NCI-H1105 treated with DMSO at 0.1 percent for 48 hours (cell line): ENCODE measurements at places on chromosomes 4 and X.

DNA sequence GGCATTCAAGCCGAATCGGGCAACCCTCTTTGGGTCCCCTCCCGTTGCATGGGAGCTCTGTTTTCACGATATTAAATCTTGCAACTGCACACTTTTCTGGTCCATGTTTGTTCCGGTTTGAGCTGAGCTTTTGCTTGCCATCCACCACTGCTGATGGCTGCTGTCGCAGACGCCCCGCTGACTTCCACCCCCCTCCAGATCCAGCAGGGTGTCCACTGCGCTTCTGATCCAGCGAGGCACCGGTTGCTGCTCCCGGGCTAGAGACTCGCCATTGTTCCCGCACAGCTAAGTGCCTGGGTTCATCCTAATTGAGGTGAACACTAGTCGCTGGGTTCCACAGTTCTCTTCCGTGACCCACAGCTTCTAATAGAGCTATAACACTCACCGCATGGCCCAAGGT, 13.3 kb downstream of the ACOX3 start:
- no peak for DNase-seq

- no peak for DNase-seq
These were observed 54.5 kb upstream of the MAMLD1 start for GRCh38 chrX:150308532-150309157.

DNA sequence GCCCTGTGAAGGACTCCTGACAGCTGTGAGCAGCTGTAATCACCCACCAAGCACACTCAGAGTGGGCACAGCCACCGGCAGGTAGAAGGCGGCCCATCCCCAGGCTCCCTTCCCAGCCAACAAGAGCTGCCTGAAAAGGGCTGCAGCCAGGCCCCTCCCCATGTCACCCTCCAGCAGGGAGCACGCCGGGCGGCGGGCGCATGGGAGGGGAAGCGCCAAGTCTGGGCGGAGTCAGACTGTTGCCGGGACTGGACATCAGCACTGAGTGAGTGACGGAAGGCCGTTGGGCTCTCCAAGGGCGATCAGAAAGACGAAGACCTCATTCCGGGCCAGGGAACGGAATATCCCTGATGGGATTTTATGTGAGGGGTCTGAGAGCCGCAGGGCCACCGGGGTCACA, 82.1 kb downstream of the PPP2R2C start:
- no peak for DNase-seq

- no peak for DNase-seq
These were observed 317.6 kb downstream of the DKK2 start for GRCh38 chr4:106718548-106718947.

DNA sequence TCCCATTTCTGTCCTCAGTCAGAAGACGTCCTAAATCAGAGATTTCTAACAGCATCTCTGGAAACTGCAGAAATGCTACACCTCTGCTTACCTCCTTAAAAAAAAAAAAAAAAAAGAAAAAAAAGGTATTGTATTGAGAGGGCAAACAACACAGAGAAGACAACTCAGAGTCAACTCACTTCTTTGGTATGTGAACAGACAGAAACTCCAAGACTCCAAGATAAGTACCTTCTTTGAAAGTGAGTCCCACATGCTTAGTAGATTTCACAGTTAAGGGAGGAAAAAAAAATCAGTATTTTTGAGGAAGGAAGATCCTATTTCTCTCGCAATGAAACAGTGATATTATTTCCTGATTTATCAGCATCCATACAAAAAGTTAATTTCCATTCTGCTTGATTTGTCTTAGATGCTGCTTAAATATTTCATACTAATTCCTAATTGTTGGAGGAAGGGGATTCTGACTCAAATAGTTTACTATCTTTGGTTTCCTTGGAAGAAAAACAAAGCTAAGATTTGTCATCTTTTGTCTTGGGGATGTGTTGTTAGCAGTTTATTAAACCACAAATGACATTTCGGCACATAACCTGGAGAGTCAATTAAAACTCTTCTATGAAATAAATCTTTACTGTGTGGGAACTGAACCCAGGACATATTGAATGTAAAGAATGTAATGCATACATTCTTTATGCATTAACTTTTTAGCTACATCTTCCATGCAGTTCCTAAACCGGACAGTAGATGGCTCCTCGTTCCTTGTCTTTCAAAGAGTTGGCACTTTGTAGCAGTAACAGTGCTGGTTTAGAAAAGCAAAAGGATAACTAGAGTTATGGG, 4.7 kb downstream of the RASGEF1B start:
- DNase-seq, result peak; percentile 54

DNA sequence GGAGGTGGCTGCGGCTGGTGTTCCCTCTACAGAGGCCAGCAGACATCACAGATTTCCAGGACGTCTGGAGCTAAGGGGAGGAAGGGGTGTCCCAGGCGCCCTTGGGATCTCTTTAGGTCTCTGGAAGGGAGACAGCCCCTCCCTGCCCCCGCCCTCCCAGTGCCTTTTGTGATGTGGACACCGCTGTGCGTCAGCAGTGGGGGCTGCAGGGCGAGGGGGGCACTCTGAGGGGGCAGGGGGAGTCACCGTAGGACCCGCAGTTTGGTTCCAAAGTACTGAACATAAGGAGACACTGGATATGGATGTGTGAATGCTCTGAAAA, 25.6 kb upstream of the MXD4 start:
- no peak for DNase-seq

GRCh38 chr4:41437111-41437536, 100.8 kb upstream of the LIMCH1 start:
- no peak for DNase-seq

DNA sequence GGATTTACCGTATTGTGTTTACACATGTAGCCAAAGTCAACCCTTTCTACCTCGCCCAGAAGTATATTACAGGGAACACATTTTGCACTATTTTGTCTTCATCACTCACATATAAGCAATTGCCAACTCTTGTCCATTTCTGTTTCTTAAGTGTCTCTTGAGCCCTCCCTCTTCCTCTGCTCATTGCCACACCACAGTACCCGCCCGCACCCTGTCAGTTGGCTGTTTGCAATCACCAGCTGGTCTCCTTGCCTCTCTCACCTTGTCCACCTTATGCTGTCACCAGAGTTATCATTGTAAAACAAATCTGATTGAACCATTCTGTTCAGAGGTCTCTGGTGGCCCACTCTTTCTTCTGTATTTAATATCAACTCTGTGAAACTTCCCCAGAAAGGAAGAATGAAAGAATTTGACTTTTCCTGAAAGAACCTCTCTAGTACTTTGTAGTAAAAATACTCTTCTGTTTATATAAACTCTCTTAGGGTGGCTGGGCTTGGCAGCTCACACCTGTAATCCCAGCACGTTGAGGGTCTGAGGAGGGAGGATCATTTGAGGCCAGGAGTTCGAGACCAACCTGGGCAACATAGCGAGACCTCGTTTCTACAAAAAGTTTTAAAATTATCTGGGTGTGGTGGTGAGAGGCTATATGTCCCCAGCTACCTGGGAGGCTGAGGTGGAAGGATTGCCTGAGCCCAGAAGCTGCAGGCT, 50.2 kb downstream of the ING2 start:
- DNase-seq, result no peak

- DNase-seq, result no peak
These were observed 172.0 kb downstream of the ATOH1 start for GRCh38 chr4:94000559-94000958.

DNA sequence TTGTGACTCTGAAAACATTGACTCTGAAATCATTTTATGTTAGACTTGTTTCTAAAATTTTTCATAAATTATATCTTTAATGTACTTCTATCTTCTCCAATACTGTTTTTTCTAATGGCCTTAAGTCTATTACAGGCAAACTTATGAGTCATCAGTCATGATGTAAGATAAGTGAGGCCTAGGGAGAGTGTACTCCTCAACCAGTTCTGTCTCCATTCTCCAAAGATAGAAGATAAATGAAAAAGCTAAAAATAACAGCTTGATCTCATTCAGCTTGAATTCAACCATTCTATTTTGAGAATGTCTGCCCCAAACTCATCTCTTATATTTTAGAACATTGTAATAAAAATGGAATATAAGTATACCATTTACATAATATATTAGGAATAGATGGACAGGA, 34.5 kb downstream of the STBD1 start:
- DNase-seq, result no peak

DNA sequence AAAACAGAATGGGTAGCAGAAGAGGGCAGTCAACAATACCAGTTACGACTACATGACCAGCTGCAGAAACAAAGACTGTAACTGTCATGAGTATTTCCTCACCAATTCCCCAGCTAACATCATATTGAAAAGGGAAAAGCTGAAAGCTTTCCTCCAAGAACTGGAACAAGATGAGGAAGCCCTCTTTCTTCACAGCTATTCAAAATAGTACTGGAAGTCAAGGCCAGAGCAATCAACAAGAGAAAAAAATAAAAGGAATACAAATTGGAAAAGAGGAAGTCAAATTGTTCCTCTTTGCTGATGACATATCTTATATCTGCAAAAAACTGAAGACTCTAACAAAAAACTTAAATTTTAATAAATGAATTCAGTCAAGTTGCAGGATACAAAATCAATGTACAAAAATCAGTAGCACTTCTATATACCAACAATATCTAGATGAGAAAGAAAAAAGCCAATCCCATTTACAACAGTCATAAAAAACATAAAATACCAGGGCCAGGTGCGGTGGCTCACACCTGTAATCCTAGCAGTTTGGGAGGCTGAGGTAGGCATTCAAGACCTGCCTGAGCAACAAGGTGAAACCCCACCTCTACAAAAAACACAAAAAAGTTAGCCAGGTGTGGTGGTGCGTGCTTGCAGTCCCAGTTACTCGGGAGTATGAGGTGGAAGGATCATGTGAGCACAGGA, 125.4 kb downstream of the ATP8A1 start:
- DNase-seq, result no peak

- no peak for DNase-seq
These were observed 604.9 kb upstream of the ZFP42 start for GRCh38 chr4:187390646-187391045.

GRCh38 chr4:143424276-143424675, 87.6 kb downstream of the GAB1 start:
- DNase-seq, result no peak

- no peak for DNase-seq
These were observed 761 bp downstream of the FGFRL1 start for GRCh38 chr4:1012034-1012739.

- DNase-seq, result no peak
These were observed 1197.3 kb downstream of the TECRL start for GRCh38 chr4:63211776-63212479.

- DNase-seq, result no peak
These were observed 447.7 kb downstream of the STIM2 start for GRCh38 chr4:27308379-27308778.

DNA sequence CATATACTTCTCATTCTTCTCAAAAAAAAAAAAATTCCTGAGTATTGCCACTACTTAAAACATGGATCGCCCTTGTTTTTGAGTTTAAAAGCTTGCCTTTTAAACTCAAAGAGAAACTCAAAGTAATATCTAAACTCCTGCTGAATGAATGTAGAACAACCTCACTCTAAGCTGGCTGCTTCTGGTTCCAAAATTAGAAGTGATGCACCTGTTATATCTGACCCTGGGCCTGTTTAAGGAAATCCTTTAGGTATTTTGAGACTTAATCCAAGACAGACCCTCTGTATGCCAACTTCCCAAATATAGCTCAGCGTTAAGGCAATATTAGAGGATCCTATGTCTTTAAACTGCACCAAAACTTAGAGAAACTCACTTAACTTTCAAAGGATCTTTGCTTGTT, 1.8 kb upstream of the OTUD4 start:
- DNase-seq, result no peak

DNA sequence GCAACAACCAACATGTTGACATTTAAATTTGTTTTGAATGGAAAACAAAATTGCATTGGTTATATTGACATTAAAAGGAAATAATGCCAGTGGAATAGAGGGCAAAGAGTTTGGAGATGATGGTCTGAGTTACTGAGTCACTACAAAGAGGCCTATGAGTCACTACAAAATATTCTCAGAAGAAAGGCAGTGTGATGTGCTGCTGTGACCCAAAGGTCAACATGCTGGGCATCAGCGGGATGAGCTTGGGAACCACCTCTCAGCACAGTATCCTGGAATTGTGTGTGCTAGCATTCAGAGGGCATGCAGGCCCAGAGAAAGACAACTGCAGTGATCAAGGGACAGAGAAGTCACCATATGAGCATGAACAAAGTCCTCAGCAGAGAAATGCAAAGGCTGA, 2.8 kb downstream of the CMC4 start:
- DNase-seq, result no peak

- DNase-seq, result no peak
These were observed 37.6 kb downstream of the SEPTIN11 start for GRCh38 chr4:76987153-76987591.

DNA sequence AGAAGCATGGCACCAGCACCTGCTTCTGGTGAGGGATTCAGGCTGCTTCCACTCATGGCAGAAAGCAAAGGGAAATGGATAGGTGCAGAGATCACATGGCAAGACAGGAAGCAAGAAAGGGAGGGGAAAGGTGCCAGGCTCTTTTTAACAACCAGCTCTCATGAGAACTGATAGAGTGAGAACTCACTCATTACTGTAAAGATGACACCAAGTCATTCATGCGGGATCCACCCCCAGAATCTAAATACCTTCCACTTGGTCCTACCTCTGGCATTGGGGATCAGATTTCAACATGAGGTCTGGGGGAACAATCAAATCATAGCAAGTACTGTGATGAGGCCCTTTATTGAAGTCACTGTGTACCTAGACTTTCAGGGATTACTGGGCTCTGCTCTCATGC, 72.0 kb upstream of the PRDM5 start:
- DNase-seq, result no peak

- DNase-seq, result no peak
These were observed 43.0 kb downstream of the TFDP3 start for GRCh38 chrX:133175162-133175561.

GRCh38 chr4:103915224-103915869, 195.6 kb upstream of the TACR3 start:
- peak; percentile 36 for DNase-seq

- DNase-seq, result no peak
These were observed 27.9 kb upstream of the PGM2 start for GRCh38 chr4:37798616-37799015.

DNA sequence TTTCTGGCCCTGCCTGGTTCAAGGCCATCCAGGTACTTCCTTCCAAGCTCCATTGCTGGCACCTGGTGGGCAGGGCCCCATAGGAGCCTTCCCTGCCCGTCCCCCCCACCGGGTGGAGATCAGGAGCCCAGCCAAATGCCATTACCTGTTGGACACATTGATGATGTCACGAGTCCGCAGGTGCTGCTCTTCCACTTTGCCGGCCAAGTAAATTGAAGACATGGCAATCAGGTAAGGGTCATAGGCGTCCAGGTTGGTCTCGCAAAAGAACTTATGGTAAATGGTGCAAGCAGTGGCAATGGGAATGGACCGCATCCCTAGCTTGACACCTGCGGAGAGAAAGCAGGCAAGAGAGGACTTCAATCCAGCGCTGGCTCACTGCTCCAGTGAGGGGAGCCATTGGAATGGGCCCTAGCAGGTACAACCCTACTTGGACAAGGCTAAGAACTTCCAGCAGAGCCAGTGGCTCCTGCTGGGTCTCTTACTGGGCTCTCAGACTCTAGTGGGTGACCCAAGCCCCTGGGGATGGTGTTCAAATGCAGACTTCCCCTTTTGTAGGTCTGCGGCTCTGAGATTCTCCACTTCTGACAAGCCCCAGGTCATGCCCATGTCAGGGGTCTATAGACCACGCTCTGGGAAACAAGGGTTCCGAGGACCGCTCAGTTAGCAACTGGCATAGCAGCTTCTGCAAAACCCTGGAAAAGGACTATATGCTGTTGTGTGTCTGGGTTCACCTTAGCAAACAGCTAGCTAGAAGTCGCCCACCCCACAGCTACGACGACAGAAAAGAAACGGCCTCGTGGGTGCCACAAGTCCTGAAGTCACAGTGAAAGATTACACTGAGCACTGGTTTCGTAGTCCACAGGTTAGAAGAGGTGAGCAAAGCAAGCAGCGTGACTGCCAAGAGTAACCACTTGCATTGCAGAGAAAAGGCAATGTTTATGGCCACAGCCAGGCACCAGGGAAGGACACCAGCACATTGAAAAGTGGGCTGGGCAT, 2.8 kb downstream of the CCNQ start:
- no peak for DNase-seq
